ENCODE measurements at places on chromosomes 3 and 15.

DNA sequence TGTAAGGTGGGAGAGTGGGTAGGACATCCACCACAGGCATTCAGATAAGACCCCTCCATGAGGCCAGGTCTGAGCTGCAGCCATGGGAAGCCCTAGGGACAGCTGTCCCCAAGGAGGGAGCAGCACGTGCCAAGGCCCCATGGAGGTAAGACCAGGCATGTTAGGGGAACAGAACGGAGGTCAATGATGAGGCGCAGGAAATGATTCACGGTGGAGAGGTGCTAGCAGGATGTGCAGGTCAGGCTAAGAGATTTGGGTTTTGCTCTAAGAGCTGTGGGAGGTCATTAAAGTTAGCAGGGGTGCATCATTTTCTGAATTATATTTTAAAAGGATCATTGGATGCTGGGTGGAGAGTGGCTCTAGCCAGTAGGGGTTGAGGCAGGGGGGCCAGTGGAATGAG is 66.4 kb upstream of the SNRPA1 start:
- no peak for DNase-seq

DNA sequence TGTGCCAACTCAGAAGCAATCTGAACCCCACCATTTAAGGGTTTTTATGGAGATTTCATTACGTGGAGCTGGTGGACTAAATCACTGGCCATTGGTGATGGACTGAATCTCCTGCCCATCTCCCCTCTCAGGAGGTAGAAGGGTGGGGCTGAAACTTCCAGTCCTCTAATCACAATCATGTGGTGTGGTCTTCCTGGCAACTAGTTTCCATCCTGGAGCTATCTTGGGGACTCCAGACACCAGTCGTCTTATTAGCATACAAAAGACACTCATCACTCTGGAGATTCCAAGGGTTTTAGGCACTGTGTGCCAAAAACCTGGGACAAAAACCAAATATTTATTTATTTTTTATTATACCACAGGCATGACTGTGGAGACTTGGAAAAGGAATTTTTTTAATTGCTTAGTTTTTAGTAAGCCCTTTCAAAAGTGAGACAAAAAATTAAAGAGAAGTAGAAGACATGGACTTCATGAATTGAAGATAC is 203.6 kb downstream of the WNT5A start:
- DNase-seq, result no peak

- DNase-seq, result no peak
These were observed 1561.6 kb downstream of the OTOL1 start for GRCh38 chr3:163058031-163058854.

DNA sequence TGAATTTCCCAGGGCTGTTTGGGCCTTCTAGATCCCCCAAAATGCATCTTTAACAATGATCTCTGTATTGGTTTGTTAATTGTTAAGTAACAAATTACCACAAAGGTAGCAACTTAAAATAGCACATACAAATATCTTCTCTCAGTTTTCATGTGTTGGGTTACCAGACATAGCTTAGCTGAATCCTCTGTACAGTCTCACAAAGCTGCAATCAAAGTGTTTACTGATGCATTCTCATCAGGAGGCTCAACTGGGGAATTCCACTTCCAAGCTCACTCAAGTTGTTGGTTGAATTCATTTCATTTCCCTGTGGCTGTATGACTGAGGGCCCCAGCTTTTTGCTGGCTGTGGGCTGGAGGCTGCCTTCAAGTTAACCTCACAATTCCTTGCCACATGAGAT is 297.6 kb downstream of the RPLP1 start:
- DNase-seq, result no peak

DNA sequence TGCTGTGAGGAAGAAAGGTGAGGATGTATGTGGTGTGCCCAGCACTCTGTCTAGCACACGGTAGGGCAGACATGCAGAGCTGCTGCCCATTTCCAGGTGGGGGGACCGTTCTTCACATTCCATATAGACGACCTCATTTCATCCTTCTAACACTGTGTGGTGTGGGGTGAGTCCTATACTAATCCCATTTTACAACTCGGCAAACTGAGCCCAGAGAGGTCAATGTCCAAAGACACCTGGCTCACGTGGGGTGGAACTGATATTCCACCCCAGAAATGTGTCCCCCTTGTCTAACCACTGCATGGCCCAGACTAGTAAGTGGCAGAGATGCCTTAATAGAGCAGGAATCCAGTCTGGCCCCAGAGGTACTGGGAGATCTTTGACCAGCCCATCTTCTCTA is 119.2 kb downstream of the FBLN2 start:
- no peak for DNase-seq

DNA sequence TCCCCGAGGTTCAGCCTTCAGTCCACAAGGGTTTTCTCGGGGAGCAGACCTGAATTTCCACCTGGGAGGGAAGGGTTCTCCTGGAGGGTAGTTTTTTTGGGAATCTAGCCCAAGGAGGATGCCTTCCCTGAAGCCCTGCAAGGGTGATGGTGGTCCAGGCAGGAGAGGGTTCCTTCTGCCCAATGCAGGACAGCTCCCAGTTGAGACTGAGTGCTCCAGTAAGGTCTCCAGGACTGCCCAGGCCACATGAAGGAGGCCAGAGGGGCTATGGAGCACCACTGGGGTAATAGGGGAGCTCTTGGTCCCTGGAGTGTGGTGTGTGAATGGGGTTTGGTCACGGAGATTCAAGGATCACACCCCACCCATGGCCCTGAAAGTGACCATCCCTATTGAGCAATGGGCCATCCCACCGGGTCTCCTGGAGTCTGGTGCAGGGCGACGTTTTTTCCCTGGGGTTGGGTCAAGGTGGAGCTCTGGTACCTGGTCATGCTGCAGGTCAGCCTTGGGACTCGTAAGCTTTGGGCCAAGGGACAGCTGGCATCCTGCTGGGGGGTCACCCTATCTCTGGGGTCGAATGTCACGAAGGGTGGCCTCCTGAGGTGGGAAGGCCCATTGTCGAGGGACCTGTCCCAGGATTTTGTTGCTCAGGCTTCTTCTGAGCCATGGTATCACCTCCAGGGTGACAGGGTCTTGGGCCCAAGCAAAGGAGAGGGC is 196.5 kb downstream of the UBE3A start:
- no peak for DNase-seq

DNA sequence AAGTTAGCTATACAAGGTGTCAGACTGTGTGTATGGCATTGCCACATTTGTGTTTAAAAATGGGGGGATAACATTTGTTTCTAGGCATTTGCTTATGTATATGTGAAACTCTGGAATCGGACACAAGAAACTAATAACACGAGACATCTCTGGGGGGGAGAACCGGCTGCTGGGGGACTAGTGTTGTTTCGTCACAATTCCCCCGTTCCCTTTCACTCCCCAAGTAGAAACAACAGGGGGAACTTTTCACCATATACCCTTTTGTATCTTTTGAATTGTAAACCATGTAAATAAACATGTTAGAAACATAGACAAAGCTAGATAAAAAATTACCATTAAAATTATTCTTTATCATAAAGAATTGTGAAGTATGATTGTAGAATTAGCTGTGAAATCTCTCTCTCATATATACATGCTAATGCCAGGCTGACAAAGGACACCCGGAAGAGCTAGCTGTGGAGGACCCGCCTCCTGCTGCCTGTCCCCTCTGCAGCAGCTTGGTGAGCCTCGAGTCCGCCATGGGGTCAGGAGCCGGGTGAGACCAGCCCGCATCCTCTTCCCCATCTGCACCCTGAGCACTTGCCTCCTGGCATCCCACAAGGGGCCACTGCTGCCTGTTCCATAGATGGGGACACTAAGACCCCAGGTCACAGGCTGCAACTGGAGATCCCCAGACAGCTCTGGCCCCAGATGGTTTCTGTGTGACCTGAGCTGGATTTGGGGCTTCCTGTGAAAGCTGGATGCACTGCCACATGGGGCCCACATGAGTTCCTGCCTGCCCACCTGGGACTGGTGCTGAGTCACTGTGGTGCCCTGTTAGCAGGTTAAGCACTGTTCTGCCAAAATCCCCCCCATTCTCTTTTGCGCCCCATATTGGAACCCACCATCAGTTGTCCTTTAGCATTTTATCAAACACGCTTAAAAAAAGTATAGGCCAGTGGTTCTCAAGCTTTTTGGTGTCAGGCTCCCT is 91.6 kb downstream of the IQSEC1 start:
- no peak for DNase-seq

DNA sequence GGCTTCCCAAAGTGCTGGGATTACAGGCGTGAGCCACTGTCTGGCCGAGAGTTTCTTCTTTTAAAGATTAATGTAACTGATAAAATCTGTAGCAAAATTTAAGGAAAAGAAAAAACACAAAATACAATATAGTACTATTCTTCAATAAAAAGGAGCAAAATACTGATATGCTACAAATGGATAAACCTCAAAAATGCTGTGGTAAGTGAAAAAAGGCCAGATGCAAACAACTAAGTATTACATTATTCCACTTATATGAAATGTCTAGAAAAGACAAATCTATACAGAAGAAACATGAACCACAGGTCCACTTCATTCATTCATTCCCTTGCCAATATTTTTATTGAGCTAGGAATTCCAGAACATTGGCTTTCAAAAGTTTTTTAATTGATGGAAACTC is 299.5 kb downstream of the CTNNB1 start:
- DNase-seq, result no peak

GRCh38 chr3:64059484-64060175 is 36.3 kb upstream of the PSMD6 start:
- no peak for DNase-seq

DNA sequence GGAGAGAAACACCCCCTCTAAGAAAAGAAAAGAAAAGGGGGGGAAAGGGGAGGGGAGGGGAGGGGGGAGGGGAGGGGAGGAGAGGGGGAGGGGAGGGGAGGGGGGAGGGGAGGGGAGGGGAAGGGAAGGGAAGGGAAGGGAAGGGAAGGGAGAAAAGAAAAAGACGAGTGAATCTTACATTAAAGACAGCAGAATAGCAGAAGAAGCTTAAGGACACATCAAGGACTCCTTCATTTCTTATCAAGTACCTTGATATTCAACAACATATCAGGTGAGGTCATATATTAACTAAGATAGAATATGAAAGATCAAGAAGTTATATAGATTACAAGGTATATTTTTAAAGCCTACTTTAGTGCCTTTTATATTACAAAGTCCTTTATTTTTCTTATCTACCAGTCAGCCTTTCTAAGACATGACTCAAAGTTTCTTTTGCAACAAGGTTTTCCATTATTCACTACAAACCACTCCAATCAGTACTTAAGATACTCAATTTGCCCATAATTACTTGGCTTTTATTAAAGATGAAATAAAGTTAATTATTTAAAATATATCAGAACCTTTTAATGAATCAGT is 17.7 kb upstream of the AADAC start:
- DNase-seq, result no peak

DNA sequence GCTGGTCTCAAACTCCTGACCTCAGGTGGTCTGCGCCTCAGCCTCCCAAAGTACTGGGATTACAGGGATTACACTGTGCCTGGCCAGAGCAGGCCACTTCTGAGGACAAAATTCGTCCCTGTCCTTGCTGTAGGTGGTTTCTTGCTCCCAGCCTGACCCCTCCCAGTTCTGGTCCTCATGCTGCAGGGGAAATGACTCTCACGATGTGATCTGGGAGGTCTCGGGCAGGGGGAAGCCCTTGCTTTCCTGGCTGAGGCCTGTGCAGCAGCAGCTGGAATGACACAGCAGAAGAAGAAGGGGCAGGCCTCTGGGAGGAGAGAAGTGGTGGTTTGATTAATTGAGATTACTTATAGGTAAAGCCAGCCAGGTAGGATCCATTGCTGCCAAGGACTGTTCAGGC is 39.3 kb downstream of the MEGF11 start:
- no peak for DNase-seq

DNA sequence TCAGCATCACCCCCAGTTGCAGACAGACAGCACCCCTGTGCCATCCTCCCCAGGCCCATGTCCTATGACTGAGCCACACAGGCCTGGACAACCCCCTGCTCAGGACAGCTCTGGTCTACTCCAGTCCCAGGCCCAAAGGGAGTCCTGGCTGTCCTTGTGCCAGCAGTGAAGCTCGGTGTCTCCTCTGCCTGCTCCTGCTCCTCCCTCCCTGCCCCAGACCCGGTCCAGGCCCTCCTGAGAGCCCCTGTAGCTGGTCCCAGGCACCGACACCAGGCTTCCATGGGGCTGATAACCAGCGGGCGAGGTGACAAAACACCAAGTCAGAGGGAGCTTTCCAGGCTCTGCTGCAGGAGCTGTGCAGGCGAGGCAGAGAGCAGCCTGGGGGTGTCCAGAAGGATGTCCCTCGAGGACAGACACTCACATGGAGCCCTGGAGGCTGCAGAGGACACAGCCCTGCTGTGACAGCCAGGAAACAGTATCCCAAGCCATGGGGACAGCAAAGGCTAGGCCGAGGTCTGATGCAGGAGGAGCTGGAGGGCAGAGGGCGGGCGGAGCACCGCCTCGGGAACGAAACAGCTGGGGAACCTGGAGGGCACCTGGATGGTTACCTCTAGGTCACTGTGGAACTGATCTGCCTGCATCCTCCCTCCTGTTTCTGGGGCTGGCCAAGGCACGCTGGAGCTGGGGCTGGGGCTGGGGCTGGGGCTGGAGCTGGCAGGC is 103.8 kb upstream of the PRR20G start:
- no peak for DNase-seq

DNA sequence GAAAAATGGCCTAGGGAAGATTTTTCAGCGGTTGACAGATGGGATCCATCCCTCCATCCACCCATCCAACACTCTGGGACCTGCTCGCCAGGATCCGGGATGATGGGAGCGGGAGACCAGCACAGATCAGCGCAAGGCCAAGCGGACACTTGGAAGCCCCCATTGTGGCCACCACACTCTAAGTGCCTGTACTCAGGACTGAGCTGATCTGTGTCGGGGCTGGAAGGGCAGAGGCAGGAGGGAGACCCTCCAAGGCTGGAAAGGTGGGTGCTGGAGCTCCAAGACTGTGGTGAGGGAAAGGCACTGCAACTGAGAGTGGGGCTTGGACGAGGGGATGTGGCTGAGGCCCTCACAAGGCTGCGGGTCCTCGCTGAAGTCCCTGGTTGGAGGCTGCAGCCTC is 91.8 kb upstream of the TRPM1 start:
- no peak for DNase-seq

GRCh38 chr15:101025896-101026631 is 106.9 kb downstream of the LRRK1 start:
- no peak for DNase-seq

GRCh38 chr3:104939196-104939595 is 427.5 kb upstream of the ALCAM start:
- DNase-seq, result no peak

GRCh38 chr3:170358042-170359010 is 811 bp downstream of the SKIL start:
- peak; percentile 57 for DNase-seq

- DNase-seq, result no peak
These were observed 485 bp downstream of the PAK6 start for GRCh38 chr15:40239404-40239692.

DNA sequence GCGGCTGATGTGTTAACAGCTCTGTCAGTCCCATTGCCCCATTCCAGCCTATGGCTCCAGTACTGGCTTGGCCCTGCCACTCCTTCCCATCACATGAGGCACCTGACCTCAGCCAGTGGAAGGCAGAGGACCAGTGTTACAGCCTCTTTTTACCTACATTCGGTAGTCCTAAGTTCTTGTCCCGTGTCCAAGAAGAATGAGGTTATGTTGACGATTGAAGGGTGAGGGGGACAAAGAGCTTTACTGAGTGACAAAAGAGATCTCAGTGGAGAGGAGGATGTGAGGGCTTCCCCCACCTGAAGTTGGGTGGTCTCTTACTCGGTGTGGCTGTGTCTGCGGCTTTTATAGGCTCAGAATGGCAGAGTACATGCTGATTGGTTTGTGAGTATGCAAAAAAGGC is 7.3 kb upstream of the MPI start:
- DNase-seq, result no peak
